ENCODE measurements at places on chromosomes 6 and 20. TPM values are rescaled to one million over a fixed set of nuclear protein-coding genes. Genes with fewer than 3 reads are reported as not detected.

Gene PRKN
- total RNA-seq, result 1.1 TPM

Gene ABHD16A
- 28.3 TPM for total RNA-seq

Gene VSTM2L
- 3.2 TPM for total RNA-seq

Gene FAM83B
- total RNA-seq, result not detected

Gene MRPS18B
- total RNA-seq, result 36.8 TPM

Gene TCP11
- not detected for total RNA-seq

Gene MEP1A
- not detected for total RNA-seq

Gene MYO6
- 5.1 TPM for total RNA-seq

Gene ARMC12
- 0.49 TPM for total RNA-seq

Gene ELOVL4
- total RNA-seq, result 4.5 TPM

Gene CNKSR3
- total RNA-seq, result 4.7 TPM

Gene C2
- 2.2 TPM for total RNA-seq

Gene EPM2A
- 7.2 TPM for total RNA-seq

Gene KHDC1L
- not detected for total RNA-seq

Gene SLC2A10
- total RNA-seq, result 43.7 TPM

Gene MBOAT1
- total RNA-seq, result 0.49 TPM

Gene CD24
- total RNA-seq, result 1.5 TPM

Gene PPIL6
- 3.1 TPM for total RNA-seq

Gene TRIM40
- not detected for total RNA-seq

Gene ZNF831
- total RNA-seq, result not detected

Gene CGA
- not detected for total RNA-seq

Gene SLC35D3
- not detected for total RNA-seq

Gene SALL4
- total RNA-seq, result not detected

Gene KCNQ5
- total RNA-seq, result 0.36 TPM

Gene RTF2
- total RNA-seq, result 64.6 TPM

Gene RIMS1
- total RNA-seq, result not detected

Gene BNIP5
- not detected for total RNA-seq

Gene HLA-DRA
- not detected for total RNA-seq

Gene SYNGAP1
- 3.7 TPM for total RNA-seq

Gene ANKRD66
- not detected for total RNA-seq

Gene CENPW
- 0.72 TPM for total RNA-seq

Gene EDN3
- total RNA-seq, result not detected

Gene SOX18
- 0.36 TPM for total RNA-seq

Gene SAMD5
- total RNA-seq, result 0.18 TPM

Gene PDE7B
- total RNA-seq, result 49.5 TPM

Gene C6orf58
- total RNA-seq, result not detected

Gene MAP1LC3A
- 94.8 TPM for total RNA-seq

Gene ZC3H12D
- 1.6 TPM for total RNA-seq

Measured in cardiac atrium fibroblast (primary cell).